Progenitor cell of endocrine pancreas (in vitro differentiated cells): ENCODE measurements at places on chromosomes 4 and X. TPM values are rescaled to one million over a fixed set of nuclear protein-coding genes. Genes with fewer than 3 reads are reported as not detected.

GRCh38 chr4:148795156-148795864 lies 353.1 kb upstream of the NR3C2 start:
- peak; percentile 10 for DNase-seq

ACE2 gene
- 0.09 and 0.67 TPM in 2 replicates for total RNA-seq

WAS gene
- 0.62 and 1.2 TPM in 2 replicates for total RNA-seq

TRIM60 gene
- total RNA-seq, result not detected in 2 replicates

GRCh38 chr4:52941450-52941849 lies 79.3 kb downstream of the RASL11B start:
- no peak for DNase-seq

TLR10 gene
- 1.7 and 2.1 TPM in 2 replicates for total RNA-seq

DNA sequence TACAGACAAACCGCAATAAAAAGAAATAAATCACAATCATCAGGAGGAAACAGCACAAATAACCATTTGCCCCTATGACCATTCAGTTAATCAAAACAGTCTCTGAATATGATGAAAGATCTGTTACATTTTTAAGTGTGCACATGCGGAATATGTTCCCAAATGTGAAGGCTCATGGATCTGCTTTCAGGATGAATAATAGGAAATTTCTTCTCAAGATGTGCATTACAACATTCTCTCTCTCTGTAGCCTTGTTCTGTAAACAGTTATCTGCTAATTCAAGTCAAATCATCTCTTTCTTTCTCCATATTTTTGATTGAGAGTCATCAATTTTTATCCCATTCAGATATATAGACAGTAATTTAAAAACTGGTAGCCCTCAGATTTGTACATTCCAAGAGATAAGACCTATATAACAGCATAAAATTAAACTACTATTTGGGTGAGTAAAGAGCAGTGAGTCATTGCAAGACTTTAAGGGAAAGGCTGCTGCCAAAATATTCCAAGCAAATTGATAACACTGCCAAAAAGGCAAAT lies 433.9 kb upstream of the ATOH1 start:
- DNase-seq, result no peak

WFS1 gene
- 31.3 and 37.9 TPM in 2 replicates for total RNA-seq

DNA sequence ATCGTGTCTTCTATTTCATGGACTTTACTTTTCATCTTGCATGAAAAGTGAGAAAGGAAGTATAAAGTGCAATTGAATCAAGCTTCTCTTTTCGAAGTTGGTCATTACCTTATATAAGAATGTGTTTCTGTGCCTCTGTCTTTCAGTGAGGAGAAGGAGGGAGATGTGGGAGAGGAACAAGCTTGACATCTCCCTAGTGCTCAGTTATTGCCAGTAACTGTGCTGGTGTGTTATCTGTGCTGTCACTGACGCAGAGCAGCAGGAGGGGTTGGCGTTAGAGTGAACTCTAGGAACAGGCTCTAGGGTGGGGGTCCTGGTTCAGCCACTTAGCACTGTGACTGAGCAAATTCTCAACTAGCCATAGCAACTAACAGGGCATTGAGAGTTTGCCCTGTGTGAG lies 34.0 kb upstream of the TBC1D9 start:
- DNase-seq, result no peak

- DNase-seq, result no peak
Measured at GRCh38 chr4:177484613-177485021, 42.4 kb upstream of the AGA start.

TMEM165 gene
- 65.7 and 73.4 TPM in 2 replicates for total RNA-seq

GRCh38 chrX:82816001-82816400 lies 692.1 kb upstream of the POU3F4 start:
- DNase-seq, result no peak

TXK gene
- total RNA-seq, result 1.3 and 3.0 TPM in 2 replicates

PLXNB3 gene
- 0.98 and 1.1 TPM in 2 replicates for total RNA-seq

GC gene
- total RNA-seq, result 154 and 168 TPM in 2 replicates

- DNase-seq, result peak; percentile 68
Measured at GRCh38 chr4:1512738-1513660, 106.8 kb upstream of the NKX1-1 start.

DDX53 gene
- not detected in 2 replicates for total RNA-seq

DNA sequence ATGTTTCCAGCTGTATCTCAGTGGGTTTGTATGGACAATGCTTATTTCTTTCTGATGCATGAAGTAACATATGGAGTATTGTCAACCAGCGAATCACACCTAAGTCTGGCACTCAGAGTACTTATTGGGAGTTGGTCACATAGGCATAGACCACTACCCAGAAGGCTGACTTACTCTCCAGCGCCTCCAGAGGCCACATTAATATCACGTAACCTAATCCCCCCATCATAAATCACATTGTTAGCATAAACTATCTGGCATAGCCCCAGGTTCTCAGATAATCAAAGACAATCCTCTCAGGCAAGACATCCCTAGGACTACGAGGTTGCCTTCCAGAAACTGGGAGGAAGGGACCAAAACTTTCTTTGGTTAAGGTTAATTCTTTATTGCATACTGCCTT lies 560.5 kb upstream of the PABPC4L start:
- DNase-seq, result no peak

GRIPAP1 gene
- total RNA-seq, result 89.9 and 98.4 TPM in 2 replicates

- DNase-seq, result no peak
Measured at GRCh38 chrX:111511477-111511876, at the start of gene SERTM2. TSS of gene SERTM2 (plus strand) at chrX:111511645. CDS start at chrX:111518858, 7,213 bp downstream.

DNA sequence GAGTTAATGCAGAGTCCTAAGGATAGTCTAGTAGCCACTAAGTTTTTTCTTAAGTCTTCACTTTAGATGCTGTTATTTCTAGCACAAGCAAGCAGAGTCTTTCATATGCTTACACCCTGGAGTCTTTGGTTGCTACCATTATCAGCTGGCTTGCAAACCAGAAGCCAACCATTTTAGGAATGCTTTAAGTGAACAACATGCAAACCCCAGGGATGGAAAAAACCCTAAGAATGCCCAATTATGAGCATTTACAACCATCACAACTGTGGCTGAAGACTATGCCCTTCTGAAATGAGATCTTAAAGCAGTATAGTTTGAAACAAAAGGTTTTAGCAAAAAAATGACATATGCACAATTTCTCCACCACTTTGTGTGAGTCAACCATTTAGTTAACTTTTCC lies 6.6 kb downstream of the MID1IP1 start:
- DNase-seq, result no peak

- DNase-seq, result no peak
Measured at GRCh38 chr4:6126971-6127745, 73.2 kb downstream of the JAKMIP1 start.

- DNase-seq, result no peak
Measured at GRCh38 chr4:76607266-76607799, 172.3 kb downstream of the SHROOM3 start.

GRCh38 chrX:104098919-104099318 lies 13.4 kb upstream of the ZCCHC18 start:
- DNase-seq, result no peak

NMU gene
- 0.77 and 1.7 TPM in 2 replicates for total RNA-seq

- no peak for DNase-seq
Measured at GRCh38 chr4:154609532-154609931, 2.9 kb downstream of the FGG start.

PLAC1 gene
- total RNA-seq, result not detected in 2 replicates

- peak; percentile 16 for DNase-seq
Measured at GRCh38 chr4:81214144-81214880, 710 bp downstream of the PRKG2 start.

DNA sequence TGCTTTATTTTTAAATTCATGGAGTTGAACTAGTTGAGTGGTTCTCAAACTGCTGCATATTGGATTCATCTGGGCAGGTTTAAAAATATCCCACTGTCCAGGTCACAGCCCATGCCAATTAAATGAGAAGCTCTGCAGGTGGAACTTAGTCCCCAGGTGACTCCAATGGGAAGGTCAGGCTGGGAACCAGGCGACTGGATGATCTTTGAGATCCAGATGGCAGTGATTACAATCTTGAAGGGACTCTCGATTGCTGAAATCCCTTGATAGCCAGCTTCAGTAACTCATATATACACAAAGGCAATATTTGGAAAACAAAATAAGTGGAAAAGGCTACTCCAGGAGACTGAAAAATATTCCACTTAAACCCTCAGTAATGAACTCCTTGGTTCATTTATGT lies 8.1 kb downstream of the ADH1A start:
- DNase-seq, result no peak

GYPE gene
- not detected in 2 replicates for total RNA-seq

DNA sequence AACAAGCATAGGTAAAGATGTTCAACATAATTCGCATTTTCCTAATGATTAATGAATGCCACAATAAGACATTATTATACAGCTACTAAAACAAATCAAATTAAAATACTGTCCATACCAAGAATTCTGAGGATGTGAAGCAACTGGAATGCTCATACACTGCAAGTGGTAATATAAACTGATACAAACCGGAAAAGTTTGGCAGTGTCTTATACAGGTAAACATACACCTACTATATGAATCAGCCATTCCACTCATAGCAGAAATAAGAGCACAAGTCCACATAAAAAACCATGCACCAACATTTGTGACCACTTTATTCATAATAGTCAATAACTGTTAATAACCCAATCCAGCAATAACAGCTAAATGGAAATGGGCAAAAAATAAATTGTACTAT lies 79.3 kb downstream of the FBXW7 start:
- DNase-seq, result no peak

- no peak for DNase-seq
Measured at GRCh38 chrX:17559728-17560379, 177.4 kb upstream of the SCML1 start.

DNA sequence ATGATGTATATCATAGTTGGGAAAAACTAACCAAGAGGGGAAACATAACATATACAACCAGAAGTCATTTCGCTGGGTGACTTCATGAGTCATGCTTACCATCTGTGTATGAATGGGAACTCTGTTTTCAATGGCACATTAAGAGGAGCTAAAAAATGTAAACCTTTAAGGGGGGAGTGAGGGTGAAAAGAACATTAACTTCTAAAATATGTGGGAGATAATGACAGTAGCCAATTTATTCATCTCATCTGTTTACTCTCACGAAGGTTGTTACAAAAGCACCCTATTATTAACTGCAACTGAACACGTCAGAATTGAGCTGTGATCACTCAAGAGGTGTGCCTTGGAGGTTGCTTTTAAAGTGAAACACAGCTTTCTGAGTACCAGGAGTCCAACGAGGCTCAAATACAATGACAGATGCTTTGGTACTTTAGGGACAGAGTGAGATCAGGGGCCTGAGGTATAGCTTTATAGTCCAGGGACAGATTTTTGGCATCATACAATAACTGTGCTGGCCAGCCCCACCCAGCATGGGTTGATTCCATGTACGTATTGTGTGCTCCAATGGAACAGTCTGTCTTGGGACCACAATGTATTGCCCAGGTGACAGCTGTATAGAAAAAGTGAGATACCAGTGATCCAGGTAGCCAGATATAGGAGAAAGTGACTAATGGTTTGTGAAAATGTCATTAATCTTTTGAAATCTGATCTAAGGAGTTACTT lies 107.3 kb downstream of the AMMECR1 start:
- DNase-seq, result no peak

DNA sequence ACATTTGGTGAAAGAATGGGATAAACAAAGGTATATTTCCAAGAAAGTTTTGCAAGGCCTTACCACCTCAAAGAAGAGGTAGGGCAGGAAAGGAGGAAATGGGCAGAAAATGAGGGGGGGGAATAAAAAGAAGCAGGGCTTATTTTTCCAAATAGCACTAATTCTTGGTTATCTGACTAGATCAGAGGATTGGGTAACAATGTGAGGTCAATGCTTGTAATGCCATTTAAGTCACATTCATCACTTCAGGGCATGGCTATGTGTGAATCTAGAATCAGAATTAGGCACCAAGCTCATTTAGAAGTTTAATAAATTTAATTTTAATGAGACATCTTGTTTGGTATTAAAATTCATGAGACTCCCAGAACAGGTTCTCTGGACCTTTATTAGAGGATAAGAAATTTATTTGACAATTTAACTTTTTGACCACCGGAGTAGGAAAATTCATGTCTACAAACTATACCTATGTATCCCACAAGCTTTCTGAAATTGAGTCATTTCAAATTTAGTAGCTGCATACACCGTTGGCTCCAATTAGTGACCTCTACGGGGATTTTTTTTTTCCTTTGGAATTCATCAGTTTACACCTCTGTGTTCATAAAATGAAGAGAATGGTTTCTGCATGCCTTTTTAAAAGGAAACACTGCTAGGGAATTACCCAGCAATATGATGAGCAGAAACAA lies 1.4 kb upstream of the STS start:
- DNase-seq, result no peak

GRCh38 chr4:38803833-38804653 lies 548 bp downstream of the TLR1 start:
- no peak for DNase-seq

PLP1 gene
- 0.46 and 0.95 TPM in 2 replicates for total RNA-seq

ARMCX4 gene
- 19.7 and 21.9 TPM in 2 replicates for total RNA-seq

RBMX gene
- 425 and 445 TPM in 2 replicates for total RNA-seq

DNA sequence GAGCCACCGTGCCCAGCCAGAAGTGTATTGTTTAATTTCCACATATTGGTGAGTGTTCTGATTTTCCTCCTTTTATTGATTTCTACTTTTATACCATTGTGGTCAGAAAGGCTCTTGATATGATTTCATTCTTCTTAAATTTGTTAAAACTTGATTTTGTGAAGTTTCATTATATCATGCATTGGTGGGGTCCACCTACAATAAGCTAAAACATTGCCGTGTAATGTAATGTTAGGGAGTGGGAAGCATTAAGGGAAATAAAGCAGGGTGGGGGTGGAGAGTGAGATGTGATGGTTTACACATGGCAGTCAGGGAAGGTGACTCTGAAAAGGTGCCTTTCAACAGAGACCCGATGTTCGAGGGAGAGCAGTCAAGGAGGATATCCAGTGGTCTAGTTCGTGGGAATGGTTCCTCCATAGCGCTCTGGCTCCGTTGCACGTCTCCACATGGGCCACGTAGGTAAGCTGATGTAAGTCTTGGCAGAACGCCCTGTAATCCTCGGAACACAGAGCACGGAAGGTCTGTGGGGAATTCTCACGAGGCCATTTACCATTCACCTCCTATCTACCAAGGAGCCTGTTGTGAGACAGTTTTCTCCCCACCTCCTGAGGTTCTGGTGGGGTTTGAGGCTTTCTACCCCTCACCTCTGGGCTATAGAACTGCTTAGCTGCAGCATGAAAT lies 7.7 kb upstream of the WDR13 start:
- DNase-seq, result no peak

DNA sequence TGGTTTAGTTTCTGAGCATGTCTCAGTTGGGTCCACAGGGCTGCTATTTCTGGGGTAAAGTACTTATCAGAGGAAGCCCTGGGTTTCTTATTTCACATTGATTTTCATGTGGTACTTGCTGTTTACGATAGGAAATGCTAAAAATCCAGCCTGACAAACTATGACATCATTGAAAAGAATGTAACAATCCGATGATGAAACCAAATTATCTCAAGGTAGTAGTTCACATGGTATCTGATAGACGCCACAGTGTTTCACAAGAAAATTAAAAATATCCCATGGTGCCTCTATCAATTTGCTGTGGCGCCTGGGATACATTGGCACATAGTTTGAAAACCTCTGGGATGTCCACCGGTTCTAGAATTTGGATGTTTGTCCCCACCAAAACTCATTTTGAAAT lies 418.9 kb upstream of the RPS6KA3 start:
- no peak for DNase-seq
